ENCODE measurements at places on chromosomes 4 and X.

- DNase-seq = peak; percentile 21
Measured at GRCh38 chr4:151294833-151295496, 18.0 kb downstream of the PRSS48 start.

DNA sequence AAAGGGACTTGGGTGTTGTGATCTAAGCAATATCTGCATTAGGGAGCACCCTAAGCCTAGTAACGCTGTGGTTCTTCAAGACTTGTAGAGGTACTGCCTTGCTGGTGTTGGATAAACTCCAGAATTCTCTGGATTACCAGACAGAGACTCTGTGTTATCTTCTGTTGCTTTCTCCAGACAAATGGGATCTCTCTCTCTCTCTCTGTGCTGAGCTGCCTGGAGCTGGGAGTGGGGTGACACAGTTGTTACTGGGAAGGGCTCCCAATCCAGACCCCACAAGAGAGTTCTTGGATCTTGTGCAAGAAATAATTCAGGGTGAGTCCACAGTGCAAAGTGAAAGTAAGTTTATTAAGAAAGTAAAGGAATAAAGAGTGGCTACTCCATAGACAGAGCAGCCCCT, 48.8 kb downstream of the MCUB start:
- DNase-seq = no peak

- DNase-seq = no peak
Measured at GRCh38 chrX:107493141-107493540, 43.7 kb downstream of the FRMPD3 start.

- DNase-seq = peak; percentile 72
Measured at GRCh38 chr4:158253350-158253980, 43.2 kb downstream of the TMEM144 start.

DNA sequence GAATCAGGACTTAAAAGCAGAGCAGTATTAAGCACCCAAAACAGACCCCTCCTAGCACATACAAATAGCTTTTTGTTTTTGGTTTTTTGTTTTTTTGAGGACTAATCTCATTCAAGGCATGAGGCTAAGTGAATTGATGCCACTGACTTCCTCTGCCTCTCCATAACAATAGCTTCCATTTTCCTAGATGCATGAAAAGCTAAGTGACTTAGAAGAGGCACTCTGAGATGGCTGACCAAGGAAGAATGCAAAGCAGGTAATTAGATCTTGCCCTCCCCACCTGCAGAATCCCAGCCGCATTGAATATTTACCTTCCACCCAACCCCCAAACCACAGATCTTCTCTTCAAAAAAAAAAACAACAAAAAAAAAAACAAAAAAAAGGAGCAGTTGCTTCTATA, 7.4 kb upstream of the KDR start:
- no peak for DNase-seq

DNA sequence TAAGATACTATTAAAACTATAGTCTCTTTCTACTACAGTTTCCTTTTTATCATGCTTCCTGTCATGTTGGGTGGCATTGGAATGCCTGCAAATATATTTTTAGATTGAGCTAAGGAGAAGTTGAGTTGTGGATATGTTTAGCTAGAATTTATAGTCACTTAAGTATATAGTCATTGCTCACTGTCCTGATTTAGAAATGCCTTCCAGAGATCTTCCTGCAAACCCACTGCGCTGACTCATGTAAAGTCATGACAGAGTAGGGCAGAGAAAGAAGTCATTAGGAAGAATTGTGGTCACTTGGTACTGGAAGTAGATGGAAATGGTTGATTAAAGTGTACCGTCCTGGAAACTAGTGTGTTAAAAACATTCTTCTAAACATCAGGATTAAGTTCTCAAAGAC, 490.3 kb upstream of the PABPC4L start:
- DNase-seq = no peak

GRCh38 chrX:45513042-45513441, 312.4 kb upstream of the DIPK2B start:
- no peak for DNase-seq

GRCh38 chr4:5863461-5864113, 29.3 kb downstream of the CRMP1 start:
- no peak for DNase-seq

DNA sequence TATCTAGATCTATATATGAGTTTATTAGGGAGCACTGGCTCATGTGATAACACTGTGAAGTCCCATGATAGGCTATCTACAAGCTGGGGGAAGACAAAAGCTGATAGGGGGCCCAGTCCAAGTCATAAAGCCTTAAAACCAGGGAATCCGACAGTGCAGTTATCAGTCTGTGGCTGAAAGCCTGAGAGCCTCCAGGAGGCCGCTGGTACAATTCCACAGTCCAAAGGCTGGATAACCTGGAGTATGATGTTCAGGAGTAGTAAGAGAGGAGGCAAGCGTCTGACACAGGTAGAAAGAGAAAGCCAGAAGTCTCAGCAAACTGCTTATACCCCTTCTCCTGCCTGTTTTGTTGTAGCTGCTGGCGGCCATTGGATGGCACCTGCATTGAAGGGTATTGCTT, 177.6 kb upstream of the SPRY1 start:
- no peak for DNase-seq

DNA sequence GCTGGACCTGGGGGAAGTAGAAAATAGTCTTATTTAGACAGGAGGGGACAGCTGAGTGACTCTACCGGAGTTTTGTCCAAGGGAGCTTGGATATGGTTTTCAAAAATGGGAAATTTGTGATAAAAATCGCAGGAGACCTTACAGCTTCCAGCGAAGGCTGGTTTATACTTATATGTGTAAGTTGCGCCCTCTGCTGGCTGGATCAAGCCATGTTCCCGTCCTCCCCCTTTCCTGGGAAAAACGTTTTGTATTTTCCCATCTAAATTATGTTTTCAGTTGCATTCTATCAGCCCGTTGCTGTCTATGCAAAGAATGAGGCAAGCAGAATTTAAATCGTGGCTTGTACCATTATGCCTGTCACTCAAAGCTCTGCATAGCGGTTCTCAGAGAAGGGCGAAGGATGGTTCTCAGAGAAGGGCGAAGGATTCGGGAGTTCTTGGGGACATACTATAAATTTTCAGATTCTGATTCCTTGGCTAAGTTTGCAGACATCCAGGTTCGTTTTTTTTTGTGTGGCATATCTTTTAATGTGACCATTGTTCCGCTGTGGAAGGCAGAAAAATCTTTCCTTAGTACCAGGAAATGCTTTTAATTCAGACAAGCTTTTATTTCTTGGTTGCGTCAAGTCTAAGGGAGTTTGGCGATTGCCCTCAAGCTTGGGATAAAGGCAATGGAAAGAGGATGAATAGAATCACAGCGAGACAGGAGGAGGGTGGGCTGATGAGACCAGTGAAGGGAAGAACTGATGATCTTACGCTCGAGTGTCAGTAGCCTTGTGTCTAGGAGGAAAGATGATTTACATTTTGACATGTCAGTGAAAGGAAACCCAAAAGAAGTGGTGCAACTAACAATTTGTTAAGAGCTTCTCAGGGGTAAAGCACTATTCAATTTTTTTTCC, 128.5 kb upstream of the ARX start:
- DNase-seq = peak; percentile 28

- no peak for DNase-seq
Measured at GRCh38 chr4:189176002-189176401, 764.7 kb upstream of the FRG1 start.

DNA sequence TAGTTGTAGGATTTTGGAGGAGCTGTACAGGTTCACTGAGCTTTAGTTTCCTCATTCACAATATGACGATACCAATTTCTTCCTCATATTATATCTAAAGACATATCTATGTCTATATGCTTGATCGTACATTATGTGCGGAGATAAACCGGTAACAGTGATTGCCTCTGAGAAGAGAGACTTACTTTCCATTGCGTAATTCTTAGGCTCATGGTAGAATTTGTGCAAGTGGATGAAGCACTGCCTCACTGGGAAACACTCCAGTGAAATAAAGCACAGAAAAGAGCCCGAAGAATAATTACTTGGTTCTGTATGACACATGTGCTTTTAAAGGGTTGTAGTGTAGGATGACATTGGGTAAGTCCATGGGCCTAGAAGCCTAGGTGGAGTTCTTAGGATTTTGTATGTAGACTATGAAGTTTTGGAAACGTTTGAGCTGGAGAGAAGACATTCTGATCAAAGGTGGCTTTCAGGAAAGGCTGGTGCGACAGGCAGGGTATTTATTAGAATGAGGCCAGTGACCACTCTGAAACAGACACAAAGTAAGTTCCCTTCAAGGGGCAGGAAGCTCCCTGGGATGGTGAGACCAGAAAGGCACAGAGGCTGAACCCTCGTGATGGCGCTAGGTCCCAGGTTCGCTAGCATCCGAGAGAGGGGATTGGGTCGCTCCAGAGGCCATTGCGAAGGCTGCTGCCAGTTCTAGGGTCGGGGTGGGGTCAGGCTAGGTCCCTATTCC, 649 bp upstream of the VBP1 start:
- DNase-seq = no peak

DNA sequence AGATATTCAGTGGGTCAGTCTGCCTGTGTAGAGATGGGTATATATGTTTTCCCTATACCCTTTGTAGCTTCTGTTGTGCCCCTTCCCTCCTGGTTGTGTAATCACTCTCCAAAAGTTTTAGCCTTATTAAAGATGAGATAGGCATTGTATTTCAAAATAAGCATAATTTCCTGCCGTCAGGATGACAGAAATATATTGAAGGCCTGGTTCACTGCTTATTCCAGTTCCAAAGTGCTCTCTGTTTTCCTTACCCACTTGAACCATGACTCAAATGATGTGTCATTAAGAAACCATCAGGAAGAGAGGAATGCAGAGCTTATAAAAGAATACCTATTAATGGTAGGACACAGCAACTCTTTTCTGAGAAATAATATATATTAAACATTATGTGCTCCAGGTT, 178.5 kb downstream of the GABRB1 start:
- DNase-seq = no peak

DNA sequence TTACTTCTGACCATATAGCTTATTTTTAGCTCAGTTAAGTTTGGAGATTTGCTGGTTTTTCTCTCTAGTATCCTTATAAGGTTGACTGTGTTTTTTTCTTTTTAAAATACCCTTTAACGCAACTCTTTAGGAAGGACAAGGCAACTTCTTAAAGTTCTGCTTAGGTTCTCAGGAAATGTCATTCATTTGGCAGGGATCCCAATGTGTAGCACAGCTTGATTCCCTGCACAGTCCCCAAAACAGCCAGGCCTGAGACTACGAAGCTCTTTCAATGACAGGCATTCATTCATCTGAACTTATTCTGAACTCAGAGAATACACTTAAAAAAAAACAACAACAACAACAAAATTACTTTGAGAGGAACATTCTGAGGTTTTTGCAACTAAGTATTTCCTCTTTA, 1765.8 kb downstream of the PCDH7 start:
- DNase-seq = no peak

DNA sequence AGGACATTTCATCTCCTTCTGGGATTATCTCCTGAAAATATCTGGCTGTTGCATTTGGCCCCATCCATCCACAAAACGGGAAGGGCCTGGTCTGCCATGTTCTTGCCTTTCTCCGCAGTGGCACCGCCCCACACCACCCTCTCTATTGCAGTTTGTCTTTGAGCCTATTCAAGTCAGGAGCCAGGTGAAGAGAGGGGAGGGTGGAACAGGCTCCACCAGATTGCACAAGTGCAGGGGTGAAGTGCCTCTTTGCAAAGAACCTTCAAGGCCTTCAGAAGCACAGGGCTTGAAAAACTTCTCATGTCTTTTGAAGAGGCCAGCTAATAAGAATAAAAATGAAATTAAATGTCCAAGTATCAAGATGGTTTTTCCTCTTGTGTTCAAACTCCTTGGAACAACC, 28.7 kb downstream of the RS1 start:
- DNase-seq = no peak

- no peak for DNase-seq
Measured at GRCh38 chrX:20181598-20182329, 40.1 kb upstream of the EIF1AX start.

DNA sequence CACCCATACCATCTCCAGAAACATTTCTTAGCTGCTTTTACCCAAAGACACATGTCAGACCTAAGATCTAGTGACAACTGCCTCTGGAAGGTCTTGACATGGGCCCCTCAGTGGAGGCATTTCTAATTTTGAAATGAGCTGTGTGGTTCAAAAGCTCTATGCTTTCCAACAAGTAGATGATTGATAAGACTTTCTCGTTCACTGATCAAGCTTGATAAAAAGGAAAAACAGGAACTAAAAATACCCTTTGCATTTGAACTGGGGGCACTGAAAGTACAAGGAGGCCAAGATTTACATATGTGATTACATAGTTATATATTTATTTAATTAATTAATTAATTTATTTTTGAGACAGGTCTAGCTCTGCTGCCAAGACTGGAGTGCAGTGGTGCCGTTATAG, 61.3 kb upstream of the SCOC start:
- DNase-seq = no peak

DNA sequence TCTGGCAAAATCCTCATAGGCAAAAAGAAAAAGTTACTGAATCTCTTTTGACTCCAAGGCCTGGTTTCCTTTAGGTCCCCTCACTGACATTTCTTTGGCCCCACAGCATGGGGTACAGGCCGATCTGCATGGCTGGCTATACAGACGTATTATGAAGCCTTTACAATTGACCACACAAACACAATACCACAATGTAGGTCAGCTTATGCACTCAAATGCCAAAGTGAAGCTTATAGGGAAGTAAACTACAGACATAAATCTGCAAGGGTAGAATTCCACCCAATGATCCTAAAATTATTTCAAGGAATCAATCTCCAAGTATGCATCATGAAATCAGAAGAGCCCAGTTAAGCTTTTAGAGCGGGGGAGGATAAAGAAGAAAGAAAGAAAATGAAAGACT, 20.7 kb downstream of the STX18 start:
- DNase-seq = no peak

- DNase-seq = peak; percentile 20
Measured at GRCh38 chr4:174591243-174592021, 69.1 kb upstream of the HPGD start.

DNA sequence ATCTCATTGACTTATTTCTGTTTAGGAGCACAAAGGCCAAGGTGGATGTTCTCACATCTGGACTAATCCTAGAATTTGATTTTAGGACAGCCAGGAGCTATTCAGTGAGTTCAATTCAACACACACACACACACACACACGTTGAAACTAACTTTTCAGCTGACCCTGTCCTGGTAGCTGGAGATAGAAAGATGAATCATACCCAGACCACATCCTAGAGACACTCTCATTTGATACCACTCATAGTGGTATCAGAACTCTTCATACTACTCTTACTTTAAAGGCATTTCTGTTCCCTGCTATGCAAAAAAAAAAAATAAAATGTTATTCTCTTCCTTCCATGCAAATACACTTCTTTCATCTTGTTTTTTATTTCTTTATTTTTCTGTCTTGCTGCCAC, 36.7 kb downstream of the KLF8 start:
- no peak for DNase-seq

GRCh38 chrX:150527108-150527507, 41.3 kb upstream of the MTM1 start:
- no peak for DNase-seq

- DNase-seq = no peak
Measured at GRCh38 chr4:86100539-86101215, 259.2 kb downstream of the MAPK10 start.

DNA sequence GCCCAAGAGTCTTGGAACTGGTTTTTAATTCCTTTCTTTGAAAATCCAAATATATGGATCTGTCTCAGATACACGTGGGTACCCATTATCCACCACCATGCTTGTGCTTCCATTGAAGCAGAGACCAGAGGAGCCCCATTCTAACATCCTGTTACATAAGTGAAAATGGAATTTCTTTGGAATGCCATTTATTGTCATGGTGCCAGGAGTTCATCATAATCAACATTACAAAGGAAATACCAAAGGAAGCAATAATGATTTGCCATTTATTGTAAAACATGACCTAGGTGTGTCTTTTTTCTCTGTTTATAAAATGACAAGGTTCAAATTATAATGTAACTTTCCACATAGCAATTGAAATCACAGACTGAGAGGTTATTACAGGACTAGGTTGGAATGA, 61.7 kb downstream of the PALLD start:
- DNase-seq = peak; percentile 56

- DNase-seq = no peak
Measured at GRCh38 chr4:177879851-177880250, 437.6 kb upstream of the AGA start.
